GM04503 (cell line): ENCODE measurements at places on chromosomes 1 and 21.

GRCh38 chr1:199243423-199244061, 604.7 kb downstream of the PTPRC start:
- DNase-seq, result no peak

- no peak for DNase-seq
Observed at GRCh38 chr1:39090757-39091380, 64.7 kb downstream of the NDUFS5 start.

- no peak for DNase-seq
Observed at GRCh38 chr21:44926331-44927101, 5.8 kb upstream of the ITGB2 start.

- no peak for DNase-seq
Observed at GRCh38 chr1:170853302-170853701, 82.0 kb upstream of the MROH9 start.

DNA sequence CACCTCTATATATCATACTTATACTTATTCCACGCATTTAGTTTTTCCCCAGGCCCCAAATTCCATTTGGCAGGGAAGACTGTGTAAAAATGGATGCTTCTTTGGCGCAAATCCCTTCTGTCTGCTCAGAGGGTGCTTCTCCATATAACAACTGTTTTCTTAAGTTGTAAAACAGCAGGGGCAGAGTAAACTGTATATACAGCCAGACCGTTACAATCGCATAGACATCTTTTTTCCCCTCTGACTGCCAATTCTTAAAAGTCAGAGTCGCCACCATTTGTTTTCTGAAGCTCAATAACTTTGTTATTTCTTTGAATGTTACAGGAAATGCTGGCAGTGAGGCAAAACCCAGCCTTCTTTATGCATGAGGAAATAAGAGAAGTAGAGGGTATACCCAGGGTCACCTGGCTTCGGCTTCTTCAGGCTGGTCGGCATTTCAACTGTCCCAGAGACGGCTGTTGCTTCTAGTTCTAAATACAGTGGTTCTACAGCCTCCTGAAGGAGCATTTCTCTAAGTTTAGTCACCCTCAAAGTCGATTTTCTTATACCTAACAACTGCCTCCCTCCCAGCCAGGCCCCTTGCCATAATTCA, 188.4 kb downstream of the CLIC6 start:
- no peak for DNase-seq

DNA sequence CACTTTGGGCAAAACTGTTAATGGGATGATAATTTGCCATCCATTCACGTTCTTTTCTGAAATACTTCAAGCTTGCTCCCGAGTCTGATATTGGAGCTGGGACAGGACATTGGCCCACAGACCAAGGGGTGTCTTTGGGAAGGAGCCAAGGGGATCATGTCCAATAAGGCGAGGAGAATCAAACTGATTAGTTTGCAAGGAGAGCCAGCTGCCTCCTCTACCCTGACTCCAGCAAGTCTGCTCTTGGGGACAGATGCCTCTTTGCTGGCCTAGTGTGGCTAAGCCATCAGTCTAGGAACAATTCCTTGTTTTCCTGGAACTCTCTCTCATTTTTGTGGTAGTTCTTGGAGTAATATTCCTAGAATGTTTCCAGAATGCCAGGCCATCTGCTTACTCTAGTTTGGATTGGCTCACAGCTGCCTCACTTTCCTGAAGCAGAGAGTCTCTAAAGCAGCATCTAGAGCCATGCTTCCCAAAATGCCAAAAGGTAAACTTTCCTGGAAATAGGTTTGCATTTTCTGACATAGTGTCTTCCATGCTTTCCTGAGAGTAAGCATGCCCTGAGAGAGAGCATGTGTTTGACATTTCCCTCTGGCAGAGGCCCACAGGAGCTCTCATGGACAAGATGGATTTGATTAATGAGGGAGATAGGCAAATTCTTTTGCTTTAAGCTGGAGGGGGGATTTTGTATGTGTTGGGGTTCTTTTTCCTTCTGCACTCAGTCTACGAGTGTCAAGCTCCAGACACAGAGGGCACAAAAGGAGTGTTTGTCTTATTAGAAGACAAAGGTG, 145.6 kb downstream of the GDAP2 start:
- no peak for DNase-seq

DNA sequence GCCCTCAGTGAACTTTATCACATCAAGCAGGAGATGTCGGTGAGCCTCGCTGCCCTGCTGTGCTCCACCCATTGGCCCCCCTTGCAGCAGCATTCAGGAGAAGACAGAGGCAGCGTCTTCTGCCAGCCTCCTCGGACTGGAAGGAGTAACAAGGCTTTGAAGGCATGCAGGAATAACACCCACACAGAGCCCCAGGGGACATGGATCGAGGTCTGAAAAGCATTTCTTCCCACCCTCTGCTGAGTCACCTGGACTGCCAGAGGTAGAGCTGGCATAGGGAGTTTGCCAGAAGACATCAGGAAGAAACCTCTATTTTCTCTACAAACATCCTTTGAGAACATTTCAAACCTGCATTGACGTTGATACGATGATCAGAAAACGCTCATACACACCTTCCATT, 42.9 kb downstream of the COL18A1 start:
- no peak for DNase-seq

GRCh38 chr1:209383422-209383821, 200.1 kb upstream of the CAMK1G start:
- no peak for DNase-seq
